ENCODE measurements at places on chromosomes 12 and 14.

- DNase-seq = no peak
Measured at GRCh38 chr14:98280436-98280835, 991.6 kb downstream of the BCL11B start.

- no peak for DNase-seq
Measured at GRCh38 chr12:63985945-63986344, 141.4 kb downstream of the SRGAP1 start.

DNA sequence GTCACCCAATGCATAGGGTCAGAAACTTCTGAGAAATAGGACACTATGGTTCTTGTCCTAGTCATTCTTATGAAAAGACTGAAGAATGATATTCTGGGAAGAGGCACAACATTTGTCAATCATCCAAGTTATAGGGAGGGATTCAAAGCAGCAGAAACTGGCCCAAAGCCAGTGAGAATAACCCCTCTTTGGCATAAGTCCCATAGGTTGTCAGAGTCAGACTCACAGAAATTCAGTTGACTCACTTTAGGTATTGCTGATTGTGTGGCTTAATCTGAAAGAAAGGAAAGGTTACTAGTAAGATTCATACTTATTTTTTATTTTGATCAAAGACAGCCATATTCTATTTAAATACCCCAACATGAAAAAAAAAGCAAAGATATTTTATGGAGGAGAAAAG, 151.0 kb downstream of the SRGAP1 start:
- DNase-seq = no peak

DNA sequence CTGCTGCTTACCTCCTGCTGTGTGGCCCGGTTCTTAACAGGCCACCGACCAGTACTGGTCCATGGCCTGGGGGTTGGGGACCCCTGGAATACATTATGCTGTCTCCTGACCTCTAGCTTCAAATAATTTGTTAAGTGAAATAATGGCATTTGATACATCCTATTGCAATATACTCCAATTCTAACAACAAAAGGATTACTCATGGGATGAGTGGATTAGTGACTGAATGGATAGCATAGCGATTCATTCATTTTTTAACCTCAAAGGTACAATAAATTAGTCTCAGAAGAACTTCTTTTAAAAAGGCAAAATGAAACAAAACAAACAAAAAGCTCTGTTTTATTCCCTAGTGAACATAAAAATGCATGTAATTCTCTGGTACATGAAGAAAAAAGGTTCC, 147.9 kb upstream of the PKP2 start:
- DNase-seq = no peak

DNA sequence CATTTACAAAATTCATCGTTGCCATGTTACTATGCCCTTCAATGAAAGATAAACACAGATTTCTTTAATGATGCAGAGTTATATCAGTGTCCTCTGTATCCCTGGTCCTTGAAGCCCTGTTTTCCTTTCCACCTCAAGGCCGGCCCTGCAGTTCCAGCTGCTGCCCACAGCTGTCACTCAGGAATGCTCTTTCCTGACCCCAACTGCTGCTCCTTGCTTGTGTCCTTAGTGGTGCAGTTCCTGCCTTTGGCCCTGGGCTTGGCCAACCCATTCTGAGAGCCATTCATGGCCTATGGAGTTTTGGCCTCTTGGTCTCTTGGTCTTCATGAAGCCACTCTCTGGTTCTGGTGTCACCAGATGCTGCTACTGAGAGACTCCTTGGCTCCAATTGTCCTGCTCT, 93.1 kb downstream of the GAS2L3 start:
- DNase-seq = no peak

- peak; percentile 88 for DNase-seq
Measured at GRCh38 chr14:64556526-64556925, 6.8 kb downstream of the PPP1R36 start.

DNA sequence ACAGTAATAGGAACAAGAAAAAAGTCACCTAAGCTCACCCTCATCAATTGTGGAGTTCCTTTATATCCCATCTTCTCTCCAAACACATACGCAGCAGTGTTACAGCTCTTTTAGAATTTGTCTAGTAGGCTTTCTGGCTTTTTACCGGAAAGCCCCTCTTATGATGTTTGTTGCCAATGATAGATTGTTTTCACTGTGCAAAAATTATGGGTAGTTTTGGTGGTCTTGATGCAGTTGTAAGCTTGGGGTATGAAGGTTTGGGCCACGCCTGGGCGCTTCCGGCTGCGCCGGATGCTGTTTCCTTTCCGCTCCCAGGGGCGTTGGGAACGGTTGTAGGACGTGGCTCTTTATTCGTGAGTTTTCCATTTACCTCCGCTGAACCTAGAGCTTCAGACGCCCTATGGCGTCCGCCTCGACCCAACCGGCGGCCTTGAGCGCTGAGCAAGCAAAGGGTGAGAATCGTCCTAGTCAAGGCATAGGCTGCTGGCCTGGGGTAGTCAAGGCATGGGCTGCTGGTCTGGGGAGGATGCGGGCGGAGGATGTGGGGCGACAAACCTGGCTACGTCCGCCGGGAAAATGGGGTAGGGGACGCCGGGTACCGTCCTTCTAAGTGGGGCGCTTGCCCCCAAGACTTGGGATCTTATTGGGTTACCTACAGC, at the start of the genes C12orf57 and RNU7-1:
Gene C12orf57 (plus strand): TSS at position 301 of the 659 bp plus-strand sequence. CDS start 100 bp downstream, at position 401.
Gene RNU7-1 (plus strand): TSS at position 95 of the 659 bp plus-strand sequence.
- peak; percentile 83 for DNase-seq

- no peak for DNase-seq
Measured at GRCh38 chr12:24480766-24481449, 468.0 kb downstream of the BCAT1 start.
